ENCODE measurements at places on chromosomes 12 and 14.

GRCh38 chr14:77903221-77903620 lies 103.3 kb downstream of the ADCK1 start:
- no peak for DNase-seq

DNA sequence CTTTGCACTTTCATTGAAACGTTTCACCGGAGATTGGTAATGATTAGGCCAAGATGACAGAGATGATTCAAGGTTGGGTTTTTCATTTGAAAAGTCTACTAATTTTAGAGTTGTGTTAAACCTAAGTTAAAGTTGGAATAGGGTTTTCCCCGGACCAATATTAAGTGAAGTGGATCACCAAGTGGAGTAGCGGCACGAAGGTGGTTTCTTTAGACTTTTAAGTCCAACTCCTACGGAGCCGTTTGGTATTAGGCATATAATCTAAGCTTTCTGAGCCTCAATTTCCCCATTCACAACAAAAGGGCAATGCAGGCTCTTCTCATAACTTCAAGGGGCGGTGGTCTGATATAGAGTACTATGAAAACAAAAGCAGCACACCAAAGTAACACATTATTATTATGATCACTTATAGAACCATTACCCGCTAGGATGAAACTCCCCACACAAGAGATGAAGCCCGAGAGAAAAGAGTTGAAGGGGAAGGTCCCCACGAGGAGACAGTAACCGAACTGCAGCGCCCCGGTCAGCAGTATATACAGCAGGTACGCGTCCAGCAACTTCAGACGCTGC lies 413 bp downstream of the DAD1 start:
- DNase-seq: no peak

GRCh38 chr14:65637780-65638179 lies 225.2 kb downstream of the FUT8 start:
- DNase-seq: no peak

GRCh38 chr14:79011920-79012204 lies 841.7 kb downstream of the NRXN3 start:
- DNase-seq: no peak

DNA sequence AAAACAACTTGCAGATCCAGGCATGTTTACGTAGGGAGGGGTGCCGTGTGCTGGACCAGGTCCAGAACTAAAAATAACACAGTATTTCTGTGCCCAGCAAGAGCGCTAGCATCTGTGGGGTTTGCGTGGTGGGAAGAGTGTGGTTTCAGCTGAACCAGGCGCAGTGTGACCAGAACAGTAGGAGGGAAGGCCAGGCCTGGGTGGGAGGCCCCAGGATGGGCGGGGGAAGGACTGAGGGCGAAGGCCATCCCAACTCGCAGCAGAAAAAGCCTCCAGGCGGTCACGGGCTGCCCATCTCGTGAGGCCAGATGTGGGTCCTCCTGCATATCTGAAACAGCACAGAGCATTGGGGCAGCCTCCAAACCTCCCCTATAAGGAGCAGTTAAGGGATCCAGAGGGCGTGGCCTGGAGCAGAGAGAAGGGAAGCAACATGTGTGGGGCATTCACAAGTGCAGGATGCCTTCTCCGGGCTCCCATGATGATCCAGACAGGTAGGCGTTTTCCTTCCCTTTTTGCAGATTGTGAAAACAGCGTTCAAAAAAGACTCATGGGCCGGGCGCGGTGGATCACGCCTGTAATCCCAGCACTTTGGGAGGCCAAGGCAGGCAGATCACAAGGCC lies 17.8 kb upstream of the CD9 start:
- no peak for DNase-seq

DNA sequence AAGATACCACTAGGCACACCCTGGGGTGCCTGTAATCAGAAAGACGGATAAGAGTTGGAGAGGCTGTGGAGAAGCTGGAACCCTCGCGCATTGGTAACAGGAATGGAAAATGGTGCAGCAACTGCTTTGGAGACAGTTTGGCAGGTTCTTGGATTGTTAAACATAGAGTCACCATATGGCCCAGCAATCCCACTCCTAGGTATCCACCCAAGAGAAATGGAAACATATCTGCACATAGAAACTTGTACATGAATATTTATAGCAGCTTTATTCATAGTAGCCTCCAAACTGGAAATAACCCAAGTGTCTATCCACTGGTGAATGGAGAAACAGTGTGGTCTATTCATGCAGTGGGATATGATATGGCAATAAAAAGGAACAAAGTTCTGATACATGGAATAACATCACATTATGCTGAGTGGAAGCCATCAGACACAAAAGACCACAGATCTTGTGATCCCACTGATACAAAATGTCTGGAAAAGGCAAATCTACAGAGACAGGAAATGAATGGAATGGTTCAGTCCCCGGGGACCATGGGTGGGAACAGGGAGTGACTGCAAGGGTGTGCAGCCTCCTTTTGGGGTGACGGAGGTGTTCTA lies 45.4 kb downstream of the JAG2 start:
- DNase-seq: no peak

DNA sequence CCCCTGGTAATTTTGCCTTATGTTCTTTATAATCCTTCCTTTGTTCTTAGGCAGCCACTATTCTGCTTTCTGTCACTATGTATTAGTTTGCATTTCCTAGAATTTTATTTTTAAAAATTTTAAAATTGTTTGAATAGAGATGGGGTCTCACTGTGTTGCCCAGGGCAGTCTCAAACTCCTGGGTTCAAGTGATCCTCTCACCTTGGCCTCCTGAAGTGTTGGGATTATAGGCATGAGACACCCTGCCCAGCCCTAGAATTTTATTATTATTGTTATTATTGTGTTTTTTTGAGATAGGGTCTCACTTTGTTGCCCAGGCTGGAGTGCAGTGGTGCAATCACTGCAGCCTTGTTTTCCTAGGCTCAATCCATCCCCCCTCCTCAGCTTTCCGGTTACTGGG lies 2.6 kb downstream of the PTPN11 start:
- DNase-seq: no peak

Data from SIG-M5 (cell line).